NCI-H187 (cell line): ENCODE measurements at places on chromosomes 1 and 21.

- no peak for DNase-seq
Observed at GRCh38 chr1:12692967-12693782, 22.7 kb upstream of the AADACL3 start.

- DNase-seq: no peak
Observed at GRCh38 chr1:207815913-207816291, 64.0 kb downstream of the CD46 start.

DNA sequence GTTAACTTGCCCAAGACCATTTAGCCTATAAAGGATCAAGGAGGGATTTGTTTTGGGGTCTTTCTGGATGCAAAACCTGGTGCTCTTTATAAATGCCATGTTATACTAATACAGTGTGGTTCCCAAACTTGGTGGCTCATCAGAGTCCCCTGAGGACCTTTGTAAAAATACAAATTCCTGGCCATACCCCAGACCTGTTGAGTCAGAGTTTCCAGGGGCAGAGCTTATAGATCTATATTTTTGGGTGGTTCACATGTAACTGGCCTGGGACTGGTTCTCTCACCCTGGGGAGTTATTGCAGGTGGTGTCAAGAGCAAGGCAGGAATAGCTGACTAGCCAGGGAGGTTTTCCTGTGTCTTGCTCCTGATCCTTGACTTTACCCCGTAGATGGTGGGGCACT is 136.9 kb upstream of the HNRNPU start:
- DNase-seq: no peak

DNA sequence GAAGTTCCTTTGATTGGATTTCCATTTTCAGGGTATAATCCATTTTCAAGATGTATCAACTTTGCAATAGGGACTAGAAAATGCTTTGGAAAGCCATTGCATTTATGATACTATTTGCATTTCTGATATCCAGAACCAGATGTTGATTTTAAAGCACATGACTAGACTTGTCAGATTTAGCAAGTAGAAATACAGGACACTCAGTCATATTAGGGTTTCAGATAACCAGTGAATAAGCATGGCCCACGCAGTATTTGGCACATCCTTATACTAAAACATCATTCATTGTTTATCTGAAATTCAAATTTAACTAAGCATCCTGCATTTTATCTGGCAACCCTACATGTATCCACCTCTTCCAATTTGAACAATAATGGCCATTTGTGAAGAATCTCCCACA is 113.3 kb upstream of the DPT start:
- no peak for DNase-seq

- no peak for DNase-seq
Observed at GRCh38 chr1:206518206-206518605, 10.9 kb downstream of the RASSF5 start.
